Esophagus muscularis mucosa (tissue), 4 donors: ENCODE measurements at places on chromosomes 1 and 21. TPM values are rescaled to one million over a fixed set of nuclear protein-coding genes. Genes with fewer than 3 reads are reported as not detected.

ALX3 gene
- not detected for total RNA-seq

KIF14 gene
- total RNA-seq = 0.17 TPM

C1QB gene
- 583 TPM for total RNA-seq

AMIGO1 gene
- 8.4 TPM for total RNA-seq

TMPRSS15 gene
- not detected for total RNA-seq

LRRN2 gene
- 3.6 TPM for total RNA-seq

WDR3 gene
- total RNA-seq = 12.4 TPM

LRRC53 gene
- total RNA-seq = not detected

MLLT11 gene
- total RNA-seq = 1.7 TPM

CELA3B gene
- not detected for total RNA-seq

DNA sequence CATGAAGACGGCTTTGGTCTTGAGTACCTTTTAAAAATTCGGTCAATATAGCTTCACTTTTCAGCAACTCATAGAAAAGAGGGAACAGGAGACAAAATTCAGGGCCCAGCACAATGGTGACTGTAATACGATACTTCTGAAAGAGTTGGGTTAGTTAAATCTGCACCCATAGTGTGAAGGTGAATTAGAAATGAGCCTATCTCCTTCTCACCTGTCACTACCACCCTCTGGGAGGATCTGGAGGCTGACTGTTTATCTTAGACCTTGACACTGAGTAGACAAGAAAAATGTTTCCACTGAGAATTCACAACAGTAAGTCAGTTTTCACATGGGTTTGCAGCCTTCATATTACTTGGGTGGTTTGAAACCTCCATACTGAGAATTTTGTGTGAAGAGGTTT is 57.9 kb upstream of the HMGB4 start:
- DNase-seq = no peak

DNA sequence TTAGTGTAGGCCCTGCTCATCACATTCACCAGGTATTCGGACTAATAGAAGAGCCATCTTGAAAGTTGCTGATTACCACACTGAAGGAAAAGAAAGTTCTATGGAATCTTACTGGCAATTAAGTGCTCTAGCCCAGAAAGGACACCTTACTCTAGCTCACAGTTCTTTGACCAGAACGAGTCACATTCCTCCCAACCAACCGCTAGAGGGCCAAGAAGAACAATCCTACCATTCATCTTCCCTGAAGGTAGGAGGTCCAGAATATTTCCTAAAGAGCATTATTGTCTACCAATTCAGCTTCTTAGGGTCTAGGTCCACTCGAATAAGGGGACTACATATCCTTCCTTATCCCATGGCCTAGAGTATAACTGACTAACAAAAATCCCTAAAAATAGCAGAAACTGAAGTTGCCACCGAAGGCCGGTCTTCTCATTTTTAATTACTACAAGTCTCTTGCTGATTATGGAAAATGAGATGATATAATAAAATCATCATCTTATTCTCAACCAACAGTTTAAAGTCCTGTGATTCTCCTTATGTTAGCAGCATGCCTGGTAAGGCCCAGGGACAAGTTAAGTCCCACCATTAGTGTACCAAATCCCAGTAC is 2.7 kb upstream of the FMO1 start:
- no peak for DNase-seq

DNA sequence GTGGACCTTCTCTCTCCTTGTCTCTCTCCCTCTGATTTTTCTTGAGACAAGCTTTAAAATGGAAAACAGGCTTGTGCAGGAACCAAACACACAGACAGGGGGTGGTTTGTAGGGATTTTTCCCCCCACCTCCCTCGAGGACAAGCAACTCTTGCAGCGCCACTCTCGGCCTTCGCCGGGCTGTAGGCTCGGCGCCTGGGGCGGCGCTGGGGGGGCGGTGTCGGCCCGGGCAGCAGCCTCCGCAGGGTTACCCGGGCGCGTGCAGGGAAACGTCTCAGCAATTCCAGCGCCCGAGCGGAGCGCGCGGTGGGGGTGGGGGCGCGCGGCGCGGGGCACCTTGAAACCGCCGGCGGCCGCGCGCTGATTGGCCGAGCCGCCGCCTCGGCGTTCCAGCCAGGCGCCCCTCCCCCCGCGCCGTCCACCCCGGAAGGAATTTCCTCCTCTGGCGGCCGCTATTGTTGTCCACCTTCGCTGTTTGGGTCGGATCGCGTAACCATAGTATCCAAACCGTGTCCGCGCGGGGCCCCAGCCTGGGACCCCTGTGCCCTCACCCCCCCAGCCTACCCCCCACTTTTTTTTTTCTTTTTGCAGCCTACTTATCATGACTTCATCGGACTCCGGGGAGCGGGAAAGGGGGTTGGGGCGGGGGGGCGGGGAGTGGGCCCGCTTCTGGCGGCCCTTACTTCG is 59.8 kb upstream of the ACOT11 start:
- peak; percentile 97 for DNase-seq

DNA sequence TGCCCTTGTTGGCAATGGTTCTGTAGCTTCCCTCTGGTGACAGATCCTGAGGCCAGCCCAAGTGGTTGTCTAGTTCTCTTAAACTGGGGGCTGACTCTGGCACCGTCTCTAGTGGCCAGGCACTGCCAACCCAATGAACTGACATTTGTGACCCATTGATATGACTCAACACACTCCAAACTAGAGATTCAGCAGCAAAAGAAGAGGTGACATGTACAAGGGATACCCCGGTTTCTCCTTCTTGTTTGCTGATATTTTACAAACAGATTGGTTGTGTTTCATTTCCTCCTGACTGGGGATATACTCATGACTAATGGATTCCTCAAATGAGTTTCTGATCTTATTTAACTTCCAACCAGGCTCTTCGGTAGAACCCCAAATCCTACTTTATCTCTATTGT is 65.9 kb upstream of the DNAJC6 start:
- DNase-seq = peak; percentile 45

- no peak for DNase-seq
These were observed 88.0 kb upstream of the ZNF648 start for GRCh38 chr1:182149411-182149965.

DNA sequence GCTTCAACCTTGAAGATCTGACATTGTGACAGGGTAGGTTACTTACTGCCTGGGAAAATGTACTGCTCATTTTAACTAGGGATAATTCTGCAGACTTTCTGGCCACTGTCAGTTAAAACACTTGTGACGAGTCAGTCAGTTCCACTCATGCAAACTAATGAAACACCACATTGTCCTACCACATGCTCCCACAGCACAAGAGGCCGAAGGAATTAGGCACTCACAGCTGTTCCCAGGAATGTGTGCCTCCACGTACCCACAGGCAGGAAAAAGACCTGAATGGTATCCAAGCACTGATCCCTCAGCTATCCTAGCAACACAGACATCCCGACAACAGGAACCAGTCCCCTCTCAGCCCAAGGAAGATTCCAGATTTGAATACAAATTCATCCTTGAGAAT is 12.3 kb downstream of the BCAR3 start:
- DNase-seq = no peak

GRCh38 chr21:35390013-35390776 is 341.1 kb upstream of the RUNX1 start:
- no peak for DNase-seq

GRCh38 chr21:46194374-46195334 is 10.4 kb upstream of the SPATC1L start:
- DNase-seq = no peak

DNA sequence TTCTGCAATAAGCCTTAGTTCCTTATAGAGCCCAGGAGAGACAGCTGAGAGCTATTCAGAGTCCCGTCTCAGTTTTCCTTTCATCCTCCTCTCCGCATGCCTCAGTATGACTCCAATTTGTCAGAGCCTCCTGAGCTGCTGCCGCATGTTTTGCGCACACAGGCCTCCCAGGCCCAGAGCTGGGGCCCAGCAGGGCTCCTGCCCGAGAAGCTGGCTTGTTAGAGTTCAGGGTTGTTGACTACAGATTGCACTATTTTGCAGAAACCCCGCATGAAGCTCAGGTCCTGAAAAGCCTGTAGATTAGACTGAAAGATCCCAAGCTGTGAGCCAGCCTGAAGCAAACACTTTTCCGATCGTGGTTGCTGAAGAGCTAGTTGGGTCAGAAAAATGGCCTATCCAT is 51.5 kb downstream of the IGSF5 start:
- DNase-seq = no peak

- DNase-seq = no peak
These were observed 1.3 kb upstream of the CD5L start for GRCh38 chr1:157842939-157843338.

GRCh38 chr1:87735750-87736149 is 407.1 kb downstream of the LMO4 start:
- no peak for DNase-seq

GRCh38 chr1:3192825-3193224 is 123.8 kb downstream of the PRDM16 start:
- no peak for DNase-seq

- DNase-seq = no peak
These were observed 118.2 kb downstream of the FAF1 start for GRCh38 chr1:50841791-50842387.

DNA sequence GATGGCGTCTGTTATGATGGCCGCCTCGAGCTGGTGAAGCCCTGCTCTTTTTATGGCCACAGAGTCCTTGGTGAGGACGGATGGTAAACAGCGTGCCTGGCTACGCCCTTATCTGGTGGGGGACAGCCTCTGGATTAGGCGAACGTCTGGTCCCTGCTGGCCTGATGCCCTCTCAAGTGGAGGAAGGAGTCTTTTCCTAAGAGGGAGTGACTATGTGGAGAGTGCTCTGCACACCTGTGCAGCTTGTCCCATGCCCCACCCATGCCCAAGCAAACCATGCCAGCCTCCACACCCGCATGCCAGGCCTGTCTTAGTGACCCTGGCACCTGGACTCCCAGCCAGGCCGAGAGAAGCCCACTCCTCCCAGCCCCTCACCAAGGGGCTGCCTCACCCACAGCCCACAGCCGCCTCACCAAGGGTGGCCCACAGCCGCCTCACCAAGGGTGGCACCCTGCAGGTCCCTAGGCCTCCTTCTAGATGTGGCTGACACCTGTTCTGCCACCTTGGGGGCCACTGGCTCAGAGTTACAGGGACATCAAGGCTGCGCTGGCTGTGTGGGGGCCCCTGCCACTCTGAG is 40.2 kb downstream of the WNT9A start:
- no peak for DNase-seq

DNA sequence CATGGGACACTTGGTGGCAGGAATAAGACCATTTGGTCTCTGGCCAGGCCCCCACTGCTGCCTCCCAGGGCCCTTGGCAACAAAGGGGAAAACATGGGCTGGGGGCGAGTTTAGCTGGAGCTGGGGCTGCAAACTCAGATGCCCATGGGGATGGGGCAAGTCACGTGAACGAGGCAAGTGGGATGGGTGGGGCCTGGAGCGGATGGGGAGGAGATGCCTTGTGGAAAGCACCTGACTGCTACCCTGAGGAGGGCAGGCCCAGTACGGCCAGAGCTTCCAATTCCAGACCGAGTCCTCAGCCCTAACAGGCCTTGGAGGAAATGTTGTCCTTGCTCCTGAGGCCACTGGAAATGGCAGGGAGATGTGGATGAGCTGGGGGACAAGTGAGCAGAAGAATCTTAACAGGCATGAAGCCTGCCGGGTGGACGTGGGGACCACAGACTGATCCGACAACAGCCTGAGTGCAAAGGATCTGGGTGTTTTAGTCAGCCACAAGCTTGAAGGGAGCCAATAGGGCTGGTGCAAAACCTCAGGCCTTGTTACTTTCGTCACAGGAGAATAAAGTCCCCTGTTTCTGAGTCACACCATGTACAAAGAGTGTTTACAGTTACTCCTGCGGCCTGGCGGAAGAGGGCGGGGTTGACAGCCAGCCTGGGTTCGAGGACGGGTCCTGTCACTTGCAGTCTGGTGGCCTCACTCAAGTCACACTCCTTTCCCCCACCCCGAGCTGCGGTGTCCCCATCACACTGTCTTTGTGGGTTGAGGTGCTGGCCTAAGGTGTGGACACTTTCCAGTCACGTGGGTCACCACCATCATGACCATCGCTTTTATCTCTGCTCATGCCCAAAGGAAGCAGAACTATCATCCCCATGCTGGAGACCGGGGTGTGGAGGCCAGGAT is 19.1 kb downstream of the RUNX3 start:
- no peak for DNase-seq

DNA sequence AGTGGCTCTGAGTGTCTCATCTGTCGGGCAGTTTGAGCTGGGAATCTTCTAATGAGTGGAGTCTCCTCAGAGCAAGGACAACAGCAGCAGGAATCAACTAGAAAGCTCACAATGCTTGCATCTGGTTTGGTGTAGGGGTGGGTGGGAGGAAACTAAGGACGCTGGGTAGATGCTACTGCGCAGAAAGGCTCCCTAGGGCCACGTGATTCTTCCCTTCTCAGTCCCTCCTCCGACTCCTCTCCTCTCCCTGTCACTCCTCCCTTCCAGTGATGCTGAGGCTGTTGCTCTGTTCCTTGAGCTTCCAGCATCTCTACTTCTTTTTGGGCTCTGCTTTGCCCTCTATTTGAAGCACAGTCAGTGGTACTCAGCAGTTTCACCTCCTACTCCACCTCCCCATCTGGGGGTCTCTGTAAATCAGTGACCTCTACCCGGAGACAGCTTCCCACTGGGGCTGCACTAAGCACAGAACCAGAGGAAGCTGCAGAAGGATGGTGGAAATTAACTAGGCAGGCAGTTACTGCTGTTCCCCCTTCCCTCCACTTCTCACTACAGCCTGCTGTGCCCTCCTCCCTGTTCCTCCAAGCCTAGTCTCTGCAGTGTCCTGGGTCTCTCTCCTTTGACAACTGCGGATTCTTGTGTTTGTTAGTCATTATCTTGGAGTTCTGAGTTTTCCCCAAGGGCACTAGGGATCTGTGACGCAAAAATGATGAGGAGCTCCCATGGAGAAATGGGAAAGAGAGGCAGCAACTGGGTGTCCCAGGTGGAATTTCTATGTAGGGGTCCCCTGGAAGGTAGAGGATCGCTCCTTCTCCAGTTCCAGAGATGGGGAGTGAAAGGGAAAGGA is 5.8 kb downstream of the LINGO4 start:
- DNase-seq = no peak

DNA sequence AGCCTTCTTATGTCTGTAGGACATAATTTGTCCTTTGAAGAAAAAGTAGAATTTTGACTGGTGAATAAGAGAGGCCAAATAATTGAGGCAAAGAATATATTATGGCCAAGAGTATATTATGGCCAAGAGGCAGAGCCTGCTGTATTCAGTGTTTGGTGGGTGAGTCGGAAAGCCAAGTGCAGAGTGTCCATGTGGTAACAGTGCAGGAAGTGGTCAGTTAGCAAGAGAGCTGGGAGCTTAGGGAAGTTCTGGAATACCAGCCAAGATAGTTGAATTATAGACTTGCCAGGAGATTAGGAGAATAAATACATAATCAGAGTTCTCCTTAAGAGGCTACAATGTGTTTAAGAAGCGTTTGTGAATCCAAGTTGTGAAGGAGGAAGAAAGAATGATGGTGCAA is 131.5 kb upstream of the LMO4 start:
- DNase-seq = no peak

- DNase-seq = no peak
These were observed 218.8 kb downstream of the LMX1A start for GRCh38 chr1:165137551-165138316.

- no peak for DNase-seq
These were observed 386.3 kb upstream of the BEND5 start for GRCh38 chr1:49163031-49163430.

GRCh38 chr1:94385308-94385929 is 32.8 kb upstream of the ABCD3 start:
- no peak for DNase-seq
